ENCODE measurements at places on chromosomes 1 and 21.

- DNase-seq, result peak; percentile 86
These were observed 2.6 kb upstream of the CC2D1B start for GRCh38 chr1:52368383-52369172.

- DNase-seq, result no peak
These were observed 2.7 kb downstream of the ZBTB18 start for GRCh38 chr1:244053831-244054230.

DNA sequence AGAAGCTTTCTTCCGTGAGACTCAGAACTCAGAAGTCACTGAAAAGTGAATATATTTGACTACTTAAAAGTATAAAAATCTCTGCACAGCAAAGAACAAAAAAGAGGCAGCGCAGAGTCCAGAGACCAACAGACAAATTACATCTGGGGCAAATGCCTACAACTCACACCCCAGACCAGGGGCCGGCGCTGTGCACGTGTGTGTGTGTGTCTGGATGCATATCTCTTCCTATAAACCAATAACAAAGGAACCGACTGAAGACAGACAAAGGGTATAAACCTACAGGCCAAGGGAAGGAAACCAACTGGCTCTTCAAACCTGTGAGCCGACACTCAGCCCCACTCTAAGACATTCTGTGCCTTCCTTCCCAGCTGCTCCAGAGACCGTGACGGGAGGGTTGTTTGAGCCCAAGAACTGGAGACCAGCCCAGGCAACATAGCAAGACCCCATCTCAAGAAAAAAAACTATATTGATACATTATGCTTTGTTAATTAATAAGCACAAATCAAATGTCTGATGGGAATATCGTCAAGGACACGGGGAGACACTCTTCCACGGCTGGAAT is 18.8 kb downstream of the WNT9A start:
- no peak for DNase-seq

GRCh38 chr1:214840356-214840755 is 237.4 kb downstream of the CENPF start:
- no peak for DNase-seq

GRCh38 chr1:3483380-3483779 is 28.9 kb downstream of the ARHGEF16 start:
- no peak for DNase-seq

- no peak for DNase-seq
These were observed 317.0 kb downstream of the BARHL2 start for GRCh38 chr1:90400131-90400530.

GRCh38 chr1:234072793-234073192 is 168.3 kb downstream of the SLC35F3 start:
- DNase-seq, result no peak

DNA sequence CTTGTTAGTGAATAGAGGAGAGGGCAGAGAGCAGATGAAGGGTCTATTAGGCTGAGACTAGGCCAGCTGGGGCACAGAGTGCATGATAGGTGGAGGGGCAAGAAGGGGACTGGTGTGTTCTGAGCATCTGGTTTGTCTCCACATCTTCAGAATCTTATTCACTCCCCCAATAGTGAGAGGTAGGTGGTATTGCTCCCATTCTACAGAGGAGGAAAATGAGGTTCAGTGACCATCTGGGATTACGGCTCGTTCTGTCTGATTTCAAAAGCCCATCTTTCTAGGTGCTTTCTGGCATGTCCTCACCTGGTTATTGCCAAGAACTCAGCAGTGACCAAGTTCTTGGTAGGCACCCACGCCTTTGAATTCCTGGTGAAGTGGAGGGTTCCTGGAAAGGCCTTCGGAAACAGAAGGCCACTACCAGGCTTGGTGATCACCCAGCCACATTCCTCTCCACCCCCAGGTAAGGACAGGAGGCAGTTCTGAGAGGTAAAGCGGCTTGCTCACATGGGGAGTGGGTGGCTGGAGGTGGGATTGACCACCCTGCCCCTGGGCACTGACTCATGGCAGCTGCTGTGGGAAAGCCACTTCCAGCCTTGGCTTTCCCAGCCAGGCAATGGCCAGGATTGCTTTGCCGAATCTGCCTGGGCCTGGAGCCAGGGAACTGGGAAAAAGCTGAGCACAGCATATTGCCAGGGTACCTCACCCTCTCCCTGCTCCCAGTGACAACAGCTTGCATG is 18.8 kb upstream of the CITED4 start:
- no peak for DNase-seq

- no peak for DNase-seq
These were observed 13.8 kb upstream of the FCGR2A start for GRCh38 chr1:161491472-161491871.

DNA sequence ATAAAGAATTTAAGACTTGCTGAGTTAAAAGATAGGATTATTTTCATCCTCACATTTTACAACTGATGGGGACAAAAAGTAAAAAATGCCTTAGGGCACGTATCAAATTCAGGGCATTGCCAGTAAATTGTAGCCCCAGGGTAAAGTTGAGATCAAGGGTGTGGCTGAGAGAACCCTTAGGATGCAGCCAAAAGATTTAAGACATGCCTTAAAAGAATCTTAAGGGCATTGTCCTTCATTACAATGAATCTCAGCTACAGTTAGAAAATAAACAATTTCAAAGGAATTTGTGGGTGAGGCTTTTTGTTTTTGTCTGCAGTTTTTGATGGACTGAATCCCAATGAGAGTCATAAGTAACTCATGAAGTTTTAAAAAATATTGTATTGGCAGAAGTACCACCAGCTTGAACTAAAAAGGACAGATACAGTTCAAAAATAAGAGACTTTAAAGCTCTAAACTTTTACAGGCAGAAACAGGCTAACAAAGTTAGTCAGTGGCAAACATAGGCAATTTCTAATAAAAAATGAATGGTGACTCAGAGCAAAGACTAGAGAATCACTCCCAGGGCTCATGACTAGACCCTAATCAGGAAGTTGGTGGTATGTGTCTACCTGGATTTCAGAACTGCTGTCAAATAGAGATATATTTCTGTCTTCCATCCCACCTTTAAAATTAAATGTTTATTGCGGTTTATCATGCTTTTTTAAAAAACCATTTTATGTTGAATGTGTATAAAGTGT is 165.1 kb upstream of the SNX7 start:
- DNase-seq, result no peak

DNA sequence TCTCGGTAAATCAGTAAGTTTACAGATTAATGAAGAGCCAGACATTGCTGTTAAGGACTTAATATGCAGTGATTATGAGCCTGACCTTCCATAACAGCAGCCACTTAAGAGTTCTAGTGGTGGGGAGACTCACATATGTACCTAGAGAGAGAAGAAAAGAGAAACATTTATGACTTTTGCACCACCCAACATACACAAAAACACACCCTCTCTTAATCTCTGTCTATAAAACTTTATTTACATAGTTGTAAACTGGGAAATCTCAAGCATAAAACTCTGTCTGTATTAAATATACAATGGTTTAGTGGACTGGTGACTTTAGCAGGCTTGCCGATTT is 347.4 kb upstream of the ADGRL2 start:
- no peak for DNase-seq

DNA sequence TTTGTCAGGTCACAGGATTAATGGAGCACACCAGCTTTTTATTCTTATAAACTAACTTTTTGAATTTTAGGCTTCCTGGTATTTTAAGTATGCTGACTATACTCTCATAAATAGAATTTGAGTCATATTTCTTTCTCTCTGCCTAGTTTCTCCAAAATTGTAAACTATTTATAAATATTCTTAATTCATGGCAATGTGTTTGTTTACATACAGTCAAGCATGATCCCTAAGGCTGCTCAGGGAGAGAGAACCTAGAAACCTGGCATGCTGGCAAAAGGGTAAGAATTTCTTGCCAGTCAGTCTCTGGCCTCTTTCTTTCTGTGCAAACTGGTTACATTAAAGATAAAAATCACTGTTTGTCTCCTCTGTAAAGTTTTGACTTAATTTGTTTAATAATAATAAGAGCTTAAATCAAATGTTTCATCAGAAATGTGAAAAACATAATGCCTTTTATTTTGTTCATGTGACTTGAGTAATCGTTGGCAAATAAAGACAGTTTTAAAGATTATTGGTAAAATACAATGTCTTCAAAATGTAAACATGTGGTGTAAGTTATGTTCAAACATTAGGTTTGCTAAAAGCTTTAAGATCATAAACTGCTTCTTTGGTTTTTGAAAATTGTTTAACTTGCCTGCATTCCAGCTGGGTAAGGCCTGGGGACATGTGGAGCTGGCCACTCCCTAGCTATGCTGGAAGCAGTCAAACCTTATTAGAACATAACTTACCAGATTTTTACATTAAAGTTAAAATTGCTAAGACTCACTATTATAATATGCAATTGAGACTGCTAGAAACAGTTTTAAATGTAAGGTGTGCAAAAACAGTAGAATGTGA is 1401.7 kb downstream of the NCAM2 start:
- no peak for DNase-seq

- no peak for DNase-seq
These were observed 483.6 kb downstream of the LTN1 start for GRCh38 chr21:28509031-28509430.

DNA sequence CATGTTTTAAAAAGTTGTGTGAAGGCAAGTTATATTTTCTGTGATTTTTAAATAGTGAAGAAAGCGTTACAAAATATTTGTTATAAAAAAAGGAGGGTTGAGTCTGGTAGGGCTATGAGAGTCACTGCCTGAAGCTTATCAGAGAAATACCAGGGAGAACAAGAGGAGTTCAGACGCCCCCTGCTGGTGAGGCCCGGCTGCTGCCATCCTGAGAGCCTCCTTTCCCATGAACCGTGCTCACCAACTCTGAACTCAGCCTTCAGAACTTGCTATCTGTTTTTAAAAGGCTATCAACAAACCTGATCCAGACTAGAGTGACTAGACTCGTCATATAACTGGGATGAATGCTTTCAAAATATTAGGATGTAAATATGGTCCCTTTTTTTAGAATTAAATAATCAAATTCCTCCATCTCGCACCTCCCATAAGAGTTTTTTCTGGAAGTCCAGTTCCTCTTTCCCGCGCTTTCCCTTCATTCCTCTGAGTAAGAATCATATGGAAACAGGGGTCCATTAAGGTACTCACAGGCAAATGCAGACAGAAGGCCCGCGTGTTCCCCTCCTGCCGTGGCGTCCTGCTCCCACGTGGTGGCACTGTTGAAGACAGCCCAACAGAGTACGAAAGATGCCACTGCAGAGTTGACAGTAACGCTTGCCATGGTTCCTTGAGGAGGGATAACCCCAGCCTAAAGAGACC is 26.2 kb upstream of the SPATA6 start:
- peak; percentile 79 for DNase-seq

GRCh38 chr1:246428542-246429308 is 78.4 kb downstream of the SMYD3 start:
- no peak for DNase-seq

DNA sequence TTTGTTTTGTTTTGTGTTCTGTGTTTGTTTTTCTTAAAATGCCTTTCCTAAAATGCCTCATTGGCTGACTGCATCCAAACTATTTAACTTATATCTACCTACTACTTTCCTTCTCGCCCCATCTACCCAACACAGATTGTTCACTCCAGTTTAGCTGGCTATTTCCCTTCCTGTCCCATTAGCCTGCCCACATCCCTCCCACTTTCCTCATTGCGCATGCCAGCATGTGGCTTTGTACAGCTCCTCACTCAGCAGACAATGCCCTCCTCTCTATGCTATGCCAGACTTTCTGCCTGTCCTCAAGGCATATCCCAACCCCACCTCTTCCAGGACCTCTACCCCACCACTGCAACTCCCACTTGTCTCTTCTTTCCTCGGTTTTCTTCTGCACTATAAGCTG is 94.7 kb upstream of the C1orf21 start:
- no peak for DNase-seq
